ENCODE measurements at places on chromosomes 7 and 10.

DNA sequence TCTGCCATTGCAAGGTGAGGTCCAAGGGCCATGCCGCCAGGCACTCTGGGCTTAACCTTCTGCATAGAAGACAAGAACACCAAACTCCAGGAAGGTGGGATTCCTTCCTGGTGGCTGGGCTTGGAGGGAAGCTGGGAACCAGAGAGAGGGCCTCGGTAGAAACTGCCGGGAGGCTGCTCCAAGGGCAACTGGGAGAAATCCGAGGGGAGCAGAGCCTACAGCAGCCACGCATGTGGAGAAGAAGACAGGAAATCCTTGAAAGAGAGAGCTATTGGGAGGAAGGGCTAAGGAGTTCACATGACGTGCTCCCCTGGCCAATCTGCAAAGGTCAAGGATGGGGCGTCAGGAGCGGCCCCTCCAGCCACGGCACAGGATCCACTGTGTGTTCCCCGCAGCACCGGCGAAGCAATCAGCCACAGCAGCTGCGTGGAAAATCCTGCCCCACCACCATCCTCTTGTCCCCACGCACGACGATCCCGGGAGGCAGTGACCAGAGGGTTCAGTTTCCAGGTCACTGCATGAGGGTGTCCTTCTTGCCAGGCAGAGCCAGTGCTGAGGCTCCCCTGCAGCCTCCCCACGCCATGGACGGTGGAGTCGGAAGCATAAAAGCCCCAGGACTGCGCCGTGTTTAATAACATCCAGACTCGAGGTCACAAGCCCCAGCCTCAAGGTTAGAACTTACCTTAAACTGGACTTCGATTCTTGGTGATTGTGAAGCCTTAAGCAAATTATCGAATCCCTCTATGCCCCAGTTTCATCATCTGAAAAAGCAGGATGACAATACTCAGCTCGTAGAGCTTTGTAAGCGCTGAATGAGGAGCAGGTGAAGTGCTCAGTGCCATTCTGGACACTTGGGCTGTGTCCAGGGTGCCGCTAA lies 8.6 kb upstream of the PPP2R2D start:
- no peak for DNase-seq

- DNase-seq: no peak
These were observed 51.2 kb upstream of the LAMB4 start for GRCh38 chr7:108181073-108181985.

GRCh38 chr10:92740762-92741161 lies 51.0 kb downstream of the HHEX start:
- DNase-seq: no peak

DNA sequence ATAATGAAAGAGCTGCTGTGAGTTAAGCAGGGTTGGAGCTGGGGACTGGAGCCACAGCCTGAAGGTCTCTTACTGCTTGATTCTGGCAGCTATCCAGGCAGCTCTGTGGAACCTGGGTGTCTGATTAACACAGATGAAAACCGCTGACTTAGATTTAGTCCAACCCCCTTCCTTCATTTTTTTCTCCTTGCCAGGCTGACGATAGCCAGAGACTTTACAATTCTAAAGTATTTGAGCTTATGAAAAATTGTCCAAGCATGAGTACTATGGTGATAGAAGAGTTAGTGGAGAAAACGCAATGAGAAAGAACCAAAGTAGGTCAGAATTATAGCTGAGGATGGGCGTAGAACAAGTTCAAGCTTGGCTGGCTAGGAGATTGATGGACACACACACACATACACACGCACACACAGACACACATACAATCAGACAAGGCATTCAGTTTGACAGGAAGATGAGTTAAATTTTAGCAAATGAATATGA lies 13.5 kb upstream of the GPR85 start:
- no peak for DNase-seq

GRCh38 chr7:116800594-116800993 lies 61.8 kb upstream of the CAPZA2 start:
- DNase-seq: no peak

DNA sequence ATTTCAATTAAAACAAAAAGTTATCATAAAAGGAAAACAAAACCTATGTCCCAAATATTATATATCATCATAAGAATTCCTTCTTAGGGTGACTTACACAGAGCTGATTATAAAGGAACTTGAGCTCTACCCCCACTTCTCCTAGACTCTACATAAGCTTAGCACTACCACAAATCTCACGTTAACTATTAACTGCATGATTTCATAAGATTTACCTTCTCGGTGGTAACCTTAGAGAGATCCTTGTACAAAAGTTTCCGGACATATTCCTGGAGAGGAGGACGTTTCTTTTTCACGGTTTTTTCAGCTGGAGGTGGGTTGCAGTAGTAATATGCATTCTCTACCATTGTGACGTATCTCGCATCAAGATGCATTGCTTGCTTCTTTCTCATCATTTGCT lies 83.7 kb downstream of the UPF2 start:
- no peak for DNase-seq

- DNase-seq: no peak
These were observed 6.6 kb upstream of the ZYX start for GRCh38 chr7:143374561-143374960.

- no peak for DNase-seq
These were observed 153.2 kb upstream of the NRBF2 start for GRCh38 chr10:62979921-62980320.

DNA sequence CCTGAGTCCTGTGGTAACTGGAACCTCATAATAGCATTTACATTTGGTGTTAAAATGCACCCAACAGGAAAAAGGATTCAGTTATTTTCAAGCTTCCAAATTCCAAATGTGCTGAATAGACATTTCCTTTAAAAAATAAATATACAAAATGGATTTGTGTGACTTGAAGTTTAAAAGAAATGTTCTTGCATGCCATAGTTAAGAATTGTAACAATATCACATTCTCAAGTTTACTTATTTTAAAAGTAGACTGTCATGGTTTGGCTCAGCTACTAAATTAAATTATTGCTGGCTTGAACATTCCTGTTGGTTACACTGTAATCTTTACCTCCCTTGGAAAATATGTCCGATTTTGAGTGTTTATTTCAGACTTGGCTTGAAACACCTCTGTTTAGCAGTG lies 31.5 kb downstream of the BICC1 start:
- DNase-seq: no peak

DNA sequence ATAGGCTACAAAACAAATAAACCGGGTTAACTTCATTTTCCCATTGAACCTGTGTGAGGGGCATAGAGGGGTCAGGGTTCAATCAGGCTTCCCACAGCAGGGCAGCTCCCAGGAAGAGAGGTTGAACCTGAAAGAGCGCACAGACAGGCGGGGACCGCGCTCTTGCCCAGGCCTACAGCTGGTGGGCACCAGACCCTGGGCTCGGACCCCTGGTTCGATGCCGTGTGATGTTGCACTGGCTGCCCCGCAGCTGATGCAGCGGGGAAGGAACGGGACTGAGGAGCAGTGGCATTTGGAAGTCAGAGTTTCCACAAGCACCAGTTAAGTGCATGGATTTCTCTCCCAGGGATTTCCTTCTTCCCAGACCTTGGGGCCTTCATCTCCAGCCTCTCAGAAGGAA lies 72.6 kb upstream of the INSIG1 start:
- no peak for DNase-seq

- DNase-seq: no peak
These were observed 500.1 kb downstream of the ETV1 start for GRCh38 chr7:13489386-13489785.

- DNase-seq: no peak
These were observed 523.9 kb downstream of the SUGCT start for GRCh38 chr7:40658729-40659128.

DNA sequence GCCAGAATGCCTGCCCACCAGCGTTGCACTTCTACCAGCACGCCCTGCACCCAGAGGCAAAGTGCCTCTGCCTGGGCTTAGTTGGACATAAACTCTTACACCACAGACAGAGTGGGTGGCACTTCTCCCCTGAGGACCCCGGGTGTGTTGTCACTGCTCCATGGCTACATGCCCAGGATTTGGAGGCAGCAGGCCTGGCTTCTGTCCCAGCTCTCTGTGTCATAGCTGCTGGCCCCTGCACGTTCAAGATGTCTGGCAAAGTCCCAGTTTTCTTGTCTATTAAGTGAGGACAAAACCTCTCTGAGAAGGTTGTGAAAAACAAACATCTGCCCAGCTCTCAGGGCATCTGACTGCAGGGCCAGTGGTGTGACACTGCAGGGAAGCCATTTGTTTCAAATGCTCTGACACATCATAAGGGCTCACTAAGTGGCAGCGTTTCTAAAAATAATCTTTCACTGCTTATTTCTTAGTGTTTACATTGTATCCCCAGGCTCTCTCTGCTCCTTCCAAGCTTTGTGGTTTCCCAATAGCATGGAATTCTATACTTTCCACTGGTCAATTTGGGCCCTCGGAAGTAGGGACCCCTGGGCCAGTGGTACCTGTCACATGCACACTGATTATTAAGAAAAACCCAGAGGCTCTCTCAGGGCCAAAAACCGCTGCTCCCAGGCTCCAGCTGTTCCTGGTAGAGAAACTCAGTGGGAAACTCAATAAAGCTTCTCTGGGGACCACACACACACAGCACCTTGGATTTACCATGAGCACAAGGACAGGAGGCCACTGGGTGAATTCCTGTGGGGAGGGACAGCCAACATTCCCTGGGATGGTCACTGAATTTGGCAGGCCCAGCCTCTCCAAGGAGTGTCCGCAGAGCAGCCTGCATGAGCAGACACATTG lies 86.2 kb upstream of the ANLN start:
- no peak for DNase-seq

GRCh38 chr7:121945066-121945465 lies 72.1 kb downstream of the PTPRZ1 start:
- no peak for DNase-seq

DNA sequence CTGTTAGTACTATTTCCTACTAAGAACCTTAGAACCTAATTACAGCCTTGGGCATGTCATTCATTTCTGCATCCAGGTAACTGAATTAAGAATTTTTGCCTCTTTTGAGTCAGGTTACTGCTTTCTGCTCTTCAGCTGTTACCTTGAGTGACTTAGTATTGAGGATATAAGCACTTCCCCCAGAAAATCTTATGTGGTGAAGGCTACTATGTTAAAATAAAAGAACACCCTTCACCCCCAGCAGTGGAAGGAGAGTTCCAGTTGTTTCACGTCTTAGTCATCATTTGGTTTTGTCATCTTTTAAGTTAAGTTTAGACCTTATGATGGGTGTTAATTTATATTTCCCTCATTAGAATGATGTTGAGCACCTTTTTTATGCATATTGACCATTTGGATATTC lies 82.8 kb downstream of the GLCCI1 start:
- DNase-seq: no peak

- DNase-seq: no peak
These were observed 993 bp upstream of the SND1 start for GRCh38 chr7:127650847-127651555.

- no peak for DNase-seq
These were observed 917 bp downstream of the ZNF365 start for GRCh38 chr10:62374862-62375710.

DNA sequence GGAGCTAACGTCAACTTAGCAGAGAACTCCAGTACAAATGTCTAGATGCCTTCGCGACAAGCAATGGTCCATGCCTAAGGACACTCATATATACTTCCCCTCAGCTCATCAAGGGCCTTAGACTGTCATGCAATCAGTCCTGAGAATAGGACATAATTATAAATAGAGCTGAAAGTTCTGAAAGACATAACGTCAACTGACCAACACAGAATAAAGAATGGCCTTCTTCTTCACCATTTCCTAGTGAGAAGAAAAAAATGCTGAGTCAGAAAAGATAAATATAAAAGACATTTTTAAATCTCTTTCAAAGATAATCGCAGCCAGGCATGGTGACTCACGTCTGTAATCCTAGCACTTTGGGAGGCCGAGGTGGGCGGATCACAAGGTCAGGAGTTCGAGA lies 83.2 kb downstream of the ARMH3 start:
- no peak for DNase-seq

DNA sequence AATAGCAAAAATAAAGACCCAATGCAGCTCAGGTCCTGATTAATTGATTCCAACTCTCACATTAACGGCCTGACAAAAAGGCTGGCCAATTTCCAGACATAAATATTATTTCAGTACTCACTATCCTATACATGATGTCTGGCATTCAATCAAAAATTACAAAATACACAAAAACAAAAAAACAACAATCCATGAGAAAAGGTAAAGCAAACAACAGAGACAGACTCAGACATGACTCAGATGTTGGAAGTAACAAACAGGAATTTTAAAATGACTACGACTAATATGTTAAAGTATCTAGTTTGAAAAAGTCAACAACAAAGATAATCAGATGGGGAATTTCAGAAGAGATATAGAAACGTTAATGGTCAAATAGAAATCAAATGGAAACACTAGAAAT lies 152.8 kb downstream of the AMPH start:
- no peak for DNase-seq

GRCh38 chr10:23868121-23868520 lies 340.8 kb upstream of the KIAA1217 start:
- DNase-seq: no peak

GRCh38 chr7:157980774-157981173 lies 606.8 kb downstream of the PTPRN2 start:
- DNase-seq: no peak

GRCh38 chr7:20306180-20306946 lies 24.3 kb upstream of the ITGB8 start:
- no peak for DNase-seq

DNA sequence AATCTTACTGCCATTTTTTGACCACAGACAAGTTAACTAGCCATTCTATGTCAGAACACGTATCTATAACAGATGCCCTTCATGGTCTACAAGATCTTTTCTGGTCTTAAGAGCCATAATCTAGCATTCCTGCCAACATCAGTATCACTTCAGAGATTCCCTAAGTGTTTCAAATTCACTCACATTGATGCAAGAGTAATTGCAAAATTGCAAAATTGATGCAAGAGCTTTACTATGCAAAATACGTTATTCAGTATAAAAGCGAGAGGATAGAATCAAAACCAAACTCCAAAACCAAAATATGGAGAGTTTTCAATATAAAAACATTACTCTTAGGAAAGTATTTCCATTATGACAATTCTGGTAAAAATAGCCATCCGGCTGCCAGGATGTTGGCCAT lies 38.1 kb upstream of the PPP1R17 start:
- no peak for DNase-seq

- no peak for DNase-seq
These were observed 71.4 kb downstream of the SGMS1 start for GRCh38 chr10:50552308-50552707.

DNA sequence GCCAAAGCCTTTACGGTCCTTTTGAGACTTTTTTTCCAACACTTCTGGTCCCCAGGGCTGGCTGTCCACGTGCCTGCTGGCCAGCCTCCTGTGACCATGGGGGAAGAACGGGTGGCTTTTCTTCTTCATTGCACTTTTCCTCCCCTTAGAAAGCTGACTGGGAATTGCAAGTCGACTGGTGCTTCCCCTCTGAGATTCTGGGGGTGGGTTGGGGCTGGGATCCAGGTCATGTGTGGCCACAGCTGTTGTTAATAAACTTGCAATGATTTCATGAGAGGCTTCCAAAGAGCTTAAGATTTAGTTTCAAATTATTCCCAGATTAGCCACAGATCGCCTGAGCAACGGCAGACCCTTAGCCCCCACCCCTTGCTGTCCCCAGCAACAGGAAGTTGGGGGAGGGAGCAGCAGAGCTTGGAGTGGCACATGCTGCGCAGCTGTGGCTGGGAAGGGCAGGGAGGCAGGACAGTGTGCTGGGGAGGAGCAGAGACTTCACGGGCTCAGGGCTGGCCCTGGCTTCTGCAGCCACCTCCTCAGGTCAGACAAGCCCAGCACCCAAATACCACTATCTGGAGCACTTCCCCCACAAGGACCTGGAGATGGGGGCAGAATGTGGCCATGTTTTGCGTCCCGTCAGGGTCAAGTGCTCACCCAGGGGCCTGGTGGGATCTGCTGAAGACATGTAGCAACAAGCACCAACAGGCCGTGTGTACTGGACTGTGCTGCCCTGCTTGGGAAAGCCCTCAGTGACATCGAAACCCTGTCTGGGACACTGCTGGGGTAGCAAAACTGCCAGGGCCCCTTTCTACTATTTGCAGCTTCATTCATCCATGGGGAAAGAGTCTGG lies 147.1 kb downstream of the RNF216 start:
- DNase-seq: no peak
